Stimulated activated CD4-positive, alpha-beta T cell treated with anti-CD3 and anti-CD28 coated beads, Interleukin-2, amount 100 ng/mL, for 24 hours (primary cell): ENCODE measurements at places on chromosomes 16 and 17.

GRCh38 chr16:20409398-20410120 lies at the start of gene ACSM5:
Gene ACSM5, plus strand, starts transcription at chr16:20409534. Its CDS starts 1,951 bp downstream, at chr16:20411485.
- DNase-seq: no peak

DNA sequence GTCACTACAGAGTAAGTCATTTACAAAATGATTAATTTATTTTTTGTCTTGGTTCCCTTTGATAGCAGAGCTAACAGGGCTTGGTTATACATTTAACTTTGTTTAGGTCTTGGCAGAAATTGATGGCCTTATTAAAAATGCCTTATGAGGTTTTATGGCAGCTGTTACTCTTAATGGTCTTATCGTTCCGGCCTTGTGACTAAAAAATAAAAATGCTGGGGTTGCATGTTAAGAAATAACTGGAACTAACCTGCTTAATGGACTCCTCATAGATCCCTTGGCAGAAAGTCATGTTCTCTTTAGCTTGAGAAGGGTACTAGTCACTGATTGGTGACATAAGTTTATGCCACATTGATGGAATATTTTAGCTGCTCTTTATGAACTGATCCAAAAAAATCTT lies 18.3 kb downstream of the COX11 start:
- DNase-seq: no peak

DNA sequence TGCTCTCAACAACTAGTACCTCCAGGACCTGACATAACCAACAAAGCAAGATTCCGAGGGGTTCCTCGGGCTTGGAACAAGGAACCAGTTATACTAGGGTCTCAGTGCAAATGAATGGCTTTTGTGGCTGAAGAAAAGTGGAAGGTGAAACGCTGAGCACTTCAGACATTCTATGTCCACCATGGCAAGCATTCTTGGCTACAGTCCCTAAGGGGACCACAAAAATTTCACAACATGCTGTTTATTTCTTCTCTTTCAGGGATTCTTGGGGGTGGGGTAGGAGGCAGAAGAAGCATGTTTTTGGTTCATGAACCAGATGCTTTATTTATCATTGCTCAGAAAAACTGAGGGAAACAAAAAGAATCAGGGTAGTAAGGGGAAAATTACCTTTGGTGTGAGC lies 479.9 kb upstream of the CDH11 start:
- no peak for DNase-seq

DNA sequence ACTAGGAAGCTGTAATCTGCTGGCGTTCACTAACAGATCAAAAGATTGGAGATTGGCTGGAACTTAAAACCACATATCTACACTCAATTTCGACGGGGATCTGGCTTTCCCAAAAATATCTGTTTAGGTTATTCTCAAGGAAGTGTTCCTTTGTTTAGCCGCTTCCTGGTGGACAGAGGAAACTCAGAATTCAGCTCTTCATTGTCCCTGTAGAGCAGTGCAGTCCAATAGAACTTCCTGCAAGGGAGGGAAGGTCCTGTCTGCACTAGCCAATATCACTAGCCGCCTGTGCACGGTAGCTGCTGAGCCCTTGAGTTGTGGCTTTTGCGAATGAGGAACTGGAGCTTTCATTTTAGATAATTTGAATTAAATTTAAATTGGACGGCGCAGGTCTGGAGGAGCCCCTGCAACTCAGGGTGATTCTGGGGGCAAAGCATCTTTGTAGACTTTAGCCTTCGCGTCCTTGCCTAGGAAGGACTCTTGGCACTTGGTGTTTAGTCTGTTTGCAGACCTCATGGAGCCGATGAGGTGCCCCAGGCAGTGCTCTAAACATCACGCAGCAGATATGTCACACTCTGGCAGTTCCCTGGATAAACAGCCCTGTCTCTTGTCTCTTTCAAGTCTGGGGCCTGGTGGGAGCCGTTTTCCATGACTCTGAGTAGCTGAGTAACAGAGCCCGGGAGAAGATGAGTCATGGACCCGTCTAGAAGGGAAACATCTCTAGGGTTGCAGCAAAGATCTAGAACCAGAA lies 122.2 kb downstream of the CCDC182 start:
- DNase-seq: no peak

GRCh38 chr17:38454532-38454931 lies 26.3 kb downstream of the ARHGAP23 start:
- DNase-seq: no peak

- DNase-seq: no peak
Observed at GRCh38 chr16:51621610-51622009, 470.5 kb upstream of the SALL1 start.
